ENCODE measurements at places on chromosomes 7 and 10.

- no peak for DNase-seq
Measured at GRCh38 chr7:117208257-117208656, 114.6 kb downstream of the WNT2 start.

DNA sequence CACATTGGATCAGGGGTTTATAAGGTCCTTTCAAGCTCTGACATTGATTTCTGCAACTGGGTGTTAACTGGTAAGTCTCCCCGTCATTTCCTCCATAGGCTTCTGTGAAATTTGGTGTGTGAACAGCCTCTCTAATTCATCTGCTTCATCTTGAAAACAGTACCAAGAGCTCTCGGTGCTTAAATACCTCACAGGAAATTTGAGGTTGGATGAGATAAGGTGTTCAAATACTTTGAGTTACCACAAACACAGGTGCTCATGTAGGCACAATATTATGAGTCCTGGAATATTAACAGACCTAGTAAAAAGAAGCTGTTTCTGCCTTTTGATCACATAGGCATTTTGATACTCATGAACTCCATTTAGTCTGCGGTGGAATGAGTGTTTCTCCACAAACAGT is 85.2 kb downstream of the RTKN2 start:
- DNase-seq, result no peak

DNA sequence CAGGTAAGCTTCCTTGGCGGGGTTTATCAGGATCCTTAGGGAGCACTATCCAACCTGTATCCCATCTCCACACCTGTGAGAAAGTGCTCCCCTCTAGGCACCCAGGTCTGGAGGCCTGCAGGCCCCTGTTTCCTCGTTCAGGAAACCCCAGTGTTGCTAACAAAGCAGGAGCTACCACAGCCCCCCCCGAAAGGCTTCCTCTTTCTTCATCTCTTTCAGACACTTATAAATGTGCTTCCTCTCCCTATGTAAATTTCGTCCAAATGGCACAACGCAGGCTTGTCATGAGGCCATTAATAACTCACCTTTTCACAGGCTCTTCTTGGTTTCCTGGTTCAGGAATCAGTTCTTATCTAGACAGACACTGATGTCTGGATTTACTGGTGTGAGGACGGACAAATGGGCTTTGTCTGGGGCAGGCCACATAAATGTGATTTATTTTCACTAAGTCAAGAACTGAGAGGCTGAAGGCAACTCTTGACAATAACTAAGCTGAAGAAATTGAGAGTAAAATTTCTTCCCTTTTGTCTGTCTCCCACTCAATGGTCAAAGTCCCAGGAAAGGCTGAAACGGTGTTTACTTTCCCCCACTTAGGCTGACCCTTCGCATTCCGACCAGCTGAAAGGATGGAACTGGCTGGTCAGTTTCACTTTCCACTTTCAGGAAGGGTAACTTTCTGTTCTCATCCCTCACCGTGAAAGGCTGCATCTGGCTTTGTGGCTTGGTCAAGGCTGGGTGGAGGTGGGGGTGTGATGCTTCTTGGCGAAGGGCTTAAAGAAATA is 46.8 kb downstream of the PIK3AP1 start:
- no peak for DNase-seq

DNA sequence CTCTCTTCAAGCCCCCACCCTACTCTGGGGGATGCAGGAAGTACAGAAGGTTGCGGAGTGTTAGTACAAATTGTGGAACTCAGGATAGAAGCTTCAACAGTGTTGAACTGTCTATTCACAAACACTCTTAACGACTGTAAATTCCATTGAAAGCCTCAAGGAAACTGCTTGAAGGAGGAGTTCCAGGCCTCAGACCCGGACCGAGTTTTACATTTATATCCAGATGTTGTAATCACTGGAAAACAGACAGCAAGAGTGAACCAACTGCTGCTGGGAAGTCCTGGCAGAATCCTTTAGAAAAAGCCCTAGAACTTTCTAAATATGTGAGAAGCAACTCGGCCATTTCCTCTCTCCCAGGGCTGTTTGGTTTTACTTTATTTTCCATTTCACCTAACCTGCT is 84.1 kb upstream of the LRRC18 start:
- DNase-seq, result no peak

DNA sequence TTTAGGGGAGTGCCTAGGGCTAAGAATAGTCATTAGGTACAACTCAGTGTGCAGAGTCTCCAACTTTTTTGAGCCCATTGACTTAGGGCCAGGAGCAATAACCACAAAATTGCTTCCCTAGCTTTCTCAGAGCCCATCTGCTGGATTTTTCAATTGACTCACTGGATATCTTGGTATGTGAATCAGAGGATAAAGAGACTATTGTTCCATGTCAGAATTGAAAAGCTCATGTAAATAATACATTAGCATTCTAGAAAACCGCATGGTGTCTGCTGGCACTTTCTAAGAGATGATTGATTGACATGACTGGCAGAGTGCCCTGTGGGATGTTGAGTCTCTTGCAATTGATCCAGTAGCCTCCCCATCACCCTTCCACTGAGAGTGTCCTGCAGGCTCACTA is 246.2 kb downstream of the CCDC7 start:
- DNase-seq, result no peak

DNA sequence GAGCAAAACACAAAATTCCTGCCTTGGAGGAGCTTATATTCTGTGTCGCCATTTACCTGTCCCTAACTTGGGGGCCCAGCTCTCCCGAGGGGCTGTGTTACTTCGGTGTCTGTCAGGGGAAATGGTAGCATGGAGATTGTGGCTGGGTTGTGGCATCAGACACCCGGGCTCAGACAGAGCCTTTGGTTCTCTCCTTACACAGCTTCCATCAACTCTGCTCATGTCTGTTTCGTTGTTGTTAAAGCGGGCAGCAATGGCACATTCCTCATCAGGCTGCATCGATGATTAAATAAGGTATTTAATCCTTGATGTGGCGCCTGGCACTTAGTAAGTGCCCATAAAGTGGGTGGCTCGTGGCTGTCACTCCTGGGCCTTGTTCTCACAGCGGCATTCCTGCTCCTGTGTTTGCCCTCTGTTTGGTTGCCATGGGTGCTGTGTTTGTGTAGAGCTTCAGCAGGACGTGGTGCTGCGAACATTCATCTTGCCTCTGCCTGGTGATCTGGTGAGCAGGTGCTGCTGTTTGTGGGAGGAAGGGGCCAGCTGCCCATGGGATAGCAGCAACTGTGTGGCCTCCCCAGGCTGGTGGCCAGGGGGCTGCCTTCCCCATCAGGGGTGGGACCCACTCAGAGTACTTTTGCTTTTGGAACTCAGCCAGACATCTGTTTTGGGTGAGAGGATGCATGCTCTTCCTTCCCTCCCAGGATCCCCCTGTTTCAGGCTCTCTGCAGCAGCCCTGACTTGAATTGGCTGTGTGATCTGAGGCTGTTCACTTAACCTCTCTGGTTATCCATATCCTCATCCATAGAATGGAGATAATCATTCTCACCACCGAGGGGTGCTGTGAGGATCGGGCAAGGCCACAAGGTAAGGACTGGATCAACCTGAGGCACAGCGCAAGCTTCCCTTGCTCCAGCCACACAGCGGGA is 207.2 kb upstream of the SVIL start:
- DNase-seq, result peak; percentile 72

DNA sequence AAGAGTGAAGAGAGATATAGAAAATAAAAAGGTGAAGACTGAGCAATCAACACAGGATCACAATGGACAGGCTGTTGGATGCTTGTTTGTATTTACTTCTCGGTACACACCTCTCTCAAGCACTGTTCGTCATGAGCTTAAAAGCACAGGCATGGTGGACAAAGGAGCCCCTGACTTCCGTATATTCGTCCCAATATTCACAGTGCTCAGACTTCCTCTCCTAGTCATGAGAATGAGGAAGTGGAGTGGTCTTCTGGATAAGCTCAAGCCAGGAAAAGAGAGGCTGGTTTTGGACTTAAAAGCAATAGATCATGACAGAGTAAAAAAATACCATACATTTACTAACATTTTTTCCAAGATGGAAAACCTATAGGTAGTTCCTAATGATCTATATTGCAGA is 172.5 kb downstream of the SORCS1 start:
- DNase-seq, result no peak

DNA sequence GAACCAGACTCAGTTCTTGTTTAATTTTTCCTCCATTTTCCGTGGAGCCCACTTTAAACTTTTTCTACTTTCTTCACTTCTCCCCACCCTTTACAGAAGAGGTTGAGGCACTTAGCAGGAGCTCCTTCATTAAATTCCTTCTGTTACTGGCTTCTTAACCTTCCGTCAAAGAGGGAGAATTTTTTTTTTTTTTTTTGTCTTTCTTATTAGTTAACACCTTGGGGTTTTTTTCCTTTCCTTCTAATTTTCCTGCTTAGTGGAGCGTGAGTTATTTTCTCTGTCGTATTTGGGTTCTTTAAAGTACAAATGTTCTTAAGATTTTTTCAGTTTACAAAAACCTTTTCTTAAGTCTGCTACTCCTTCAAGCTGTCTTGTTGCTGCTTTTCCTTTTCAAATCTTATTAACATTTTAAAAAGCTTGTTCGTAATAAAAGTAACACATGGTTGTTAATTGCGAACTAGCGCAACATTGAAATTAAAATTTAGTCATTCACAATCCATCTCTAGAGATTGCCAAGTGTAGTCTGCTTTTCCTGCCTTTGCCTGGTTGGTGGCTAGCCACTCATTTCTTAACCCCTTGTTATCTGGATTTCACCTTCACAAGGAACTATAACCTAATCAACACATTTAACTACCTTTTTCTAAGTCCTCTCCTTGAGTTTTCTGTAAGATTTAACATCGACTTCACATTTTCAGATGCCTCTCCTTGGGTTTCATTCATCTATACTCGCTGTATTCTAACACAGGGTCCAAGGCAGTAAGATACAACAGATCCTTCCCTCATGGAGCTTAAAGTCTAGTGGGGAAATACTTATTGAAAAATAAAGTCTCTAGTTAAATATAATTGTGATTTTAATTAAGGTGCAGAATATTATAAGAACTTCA is 2.0 kb downstream of the BMPR1A start:
- DNase-seq, result no peak

GRCh38 chr10:33697016-33697415 is 362.5 kb upstream of the NRP1 start:
- no peak for DNase-seq

GRCh38 chr7:107359520-107360316 is 110.1 kb upstream of the GPR22 start:
- DNase-seq, result no peak

DNA sequence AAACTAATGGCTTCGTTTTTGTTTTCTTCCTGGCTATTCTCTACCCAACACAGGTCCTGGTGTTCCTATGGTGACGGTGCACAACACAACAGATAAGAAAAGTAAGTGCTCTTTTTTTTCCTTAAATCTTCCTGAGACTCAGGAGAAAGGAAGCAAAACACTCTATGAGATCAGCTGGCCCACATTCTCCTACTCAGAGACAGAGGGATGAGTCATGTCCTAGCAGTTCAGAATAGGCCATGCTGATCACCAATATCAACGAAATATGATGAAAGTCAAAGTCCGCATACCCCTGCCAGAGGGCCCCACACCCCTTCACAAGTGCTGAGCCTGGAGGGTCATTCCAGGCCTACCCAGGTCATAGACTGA is 149.2 kb downstream of the PAXIP1 start:
- DNase-seq, result no peak

- peak; percentile 28 for DNase-seq
Measured at GRCh38 chr10:44195112-44196007, 189.5 kb downstream of the CXCL12 start.

- peak; percentile 34 for DNase-seq
Measured at GRCh38 chr7:44489955-44490350, 505 bp downstream of the NUDCD3 start.

- no peak for DNase-seq
Measured at GRCh38 chr7:381211-382042, 91.5 kb downstream of the FOXL3 start.

GRCh38 chr10:33035411-33035810 is 77.4 kb upstream of the ITGB1 start:
- no peak for DNase-seq

- DNase-seq, result no peak
Measured at GRCh38 chr7:156025675-156026074, 213.4 kb upstream of the SHH start.

DNA sequence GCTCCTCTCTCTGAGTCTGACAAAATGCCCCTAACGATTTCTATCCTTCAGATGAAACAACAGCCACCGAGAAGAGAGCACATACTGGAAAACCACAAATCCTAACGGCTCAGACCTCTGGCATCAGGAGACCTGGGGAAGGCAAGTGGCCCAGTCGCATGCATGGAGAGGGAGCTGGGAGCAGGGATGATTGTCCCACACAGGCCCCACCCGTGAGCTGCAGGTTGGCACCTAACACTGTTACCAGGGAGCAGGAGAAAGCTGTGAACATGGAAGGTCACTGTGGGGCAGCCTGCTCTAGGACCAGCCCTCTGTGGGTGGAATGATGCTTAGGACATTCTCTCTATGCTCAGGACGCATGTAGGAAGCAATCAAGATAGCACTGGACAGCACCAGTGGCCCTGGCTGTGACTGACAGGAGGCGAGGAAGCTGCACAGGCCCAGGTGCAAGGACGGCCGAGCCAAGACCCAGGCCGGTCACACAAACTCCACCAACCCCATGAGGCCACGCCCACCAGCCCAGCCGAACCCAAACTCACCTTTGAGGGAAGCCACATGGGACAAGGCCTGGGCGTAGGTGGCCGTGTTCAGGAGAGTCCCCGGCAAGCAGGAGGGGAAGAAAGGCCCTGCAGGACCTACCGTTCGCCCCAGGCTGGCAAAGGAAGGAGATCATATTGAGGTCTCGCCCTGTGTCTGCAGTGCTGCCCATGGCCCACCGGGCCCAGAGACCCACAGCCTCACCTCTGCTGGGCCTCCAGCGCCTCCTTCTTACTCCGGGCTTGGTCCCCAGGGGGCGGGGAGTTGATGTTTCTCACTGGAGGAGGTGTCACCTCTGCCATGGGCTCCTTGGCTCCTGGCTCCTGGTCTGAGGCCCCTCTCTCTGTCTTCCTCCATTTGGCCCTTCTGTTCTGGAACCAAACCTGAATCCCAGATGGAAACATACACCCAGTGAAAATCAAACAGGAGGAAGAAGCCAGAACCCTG is 9.7 kb downstream of the DRGX start:
- no peak for DNase-seq

- DNase-seq, result no peak
Measured at GRCh38 chr7:134601459-134601858, 45.2 kb upstream of the BPGM start.

- DNase-seq, result no peak
Measured at GRCh38 chr10:130816116-130816901, 495.2 kb downstream of the TCERG1L start.

GRCh38 chr10:3893901-3894563 is 109.0 kb upstream of the KLF6 start:
- no peak for DNase-seq

DNA sequence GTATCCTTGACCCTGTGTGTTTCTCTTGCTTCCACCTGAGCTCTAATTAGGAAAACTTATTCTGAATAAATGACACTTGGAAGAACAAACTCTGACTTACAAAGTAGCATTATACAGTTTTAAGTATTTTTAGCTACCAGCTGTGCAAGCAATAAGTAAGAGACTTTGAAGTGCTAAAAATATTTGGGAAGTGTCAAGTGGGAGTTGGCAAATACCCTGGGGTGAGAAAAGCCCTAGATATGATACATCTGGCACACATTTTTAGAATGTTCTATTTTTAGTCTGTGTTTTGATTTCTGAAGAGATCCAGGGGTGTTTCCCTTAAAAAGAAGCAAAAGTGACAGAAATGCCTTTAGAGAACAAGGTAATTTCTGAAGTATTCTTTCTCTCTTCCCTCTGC is 132.7 kb upstream of the TEX47 start:
- DNase-seq, result no peak
